ENCODE measurements at places on chromosomes 3 and 15. TPM values are rescaled to one million over a fixed set of nuclear protein-coding genes. Genes with fewer than 3 reads are reported as not detected.

The MFGE8 gene
- 349 TPM for total RNA-seq

The TMIE gene
- 0.11 TPM for total RNA-seq

The PLA2G4F gene
- total RNA-seq: not detected

The SEMA3G gene
- 0.12 TPM for total RNA-seq

The LDHAL6B gene
- not detected for total RNA-seq

The FBLN2 gene
- total RNA-seq: 3.1 TPM

The RHCG gene
- total RNA-seq: 41.2 TPM

The PIGBOS1 gene
- 26.7 TPM for total RNA-seq

The SLC9C1 gene
- total RNA-seq: not detected

The CAV3 gene
- total RNA-seq: not detected

The C3orf85 gene
- total RNA-seq: not detected

The ERICH6 gene
- not detected for total RNA-seq

The PCLAF gene
- total RNA-seq: 145 TPM

The SGO1 gene
- total RNA-seq: 14.2 TPM

The NMNAT3 gene
- total RNA-seq: 2.1 TPM

The ILDR1 gene
- total RNA-seq: not detected

The CCDC191 gene
- total RNA-seq: 1.8 TPM

The GOLGA6B gene
- total RNA-seq: not detected

The ADGRG7 gene
- not detected for total RNA-seq

The CCDC80 gene
- total RNA-seq: 54.4 TPM

The SCN11A gene
- not detected for total RNA-seq

The KLHL6 gene
- total RNA-seq: not detected

All from A549 treated with ZK216348 at 1 μM for 4 hours (cell line).